ENCODE measurements at places on chromosomes 5 and 9. TPM values are rescaled to one million over a fixed set of nuclear protein-coding genes. Genes with fewer than 3 reads are reported as not detected.

SEMA6A gene
- total RNA-seq: 0.08 TPM

PLAC8L1 gene
- not detected for total RNA-seq

FOXD4L6 gene
- under 0.01 TPM for total RNA-seq

C9orf50 gene
- not detected for total RNA-seq

TMEM215 gene
- not detected for total RNA-seq

ENHO gene
- not detected for total RNA-seq

PFDN1 gene
- 48.4 TPM for total RNA-seq

CDKN2B-AS1 gene
- 2.7 TPM for total RNA-seq

CNOT6 gene
- total RNA-seq: 12.1 TPM

PTPN3 gene
- 2.7 TPM for total RNA-seq

ITK gene
- not detected for total RNA-seq

TAF11L5 gene
- not detected for total RNA-seq

HMGXB3 gene
- 34.0 TPM for total RNA-seq

STC2 gene
- 503 TPM for total RNA-seq

MTMR12 gene
- 10.2 TPM for total RNA-seq

PIP5KL1 gene
- total RNA-seq: 0.94 TPM

SNAPC4 gene
- total RNA-seq: 2.7 TPM

AGXT2 gene
- not detected for total RNA-seq

PRPF4 gene
- 22.4 TPM for total RNA-seq

PALM2AKAP2 gene
- 18.8 TPM for total RNA-seq

TRPM3 gene
- total RNA-seq: 11.9 TPM

TEX48 gene
- total RNA-seq: not detected

ARAP3 gene
- total RNA-seq: 14.1 TPM

CER1 gene
- total RNA-seq: not detected

TAF11L10 gene
- not detected for total RNA-seq

ARID3C gene
- total RNA-seq: 0.08 TPM

LHX6 gene
- not detected for total RNA-seq

GPX8 gene
- total RNA-seq: 81.6 TPM

PAPPA gene
- 62.5 TPM for total RNA-seq

LCN2 gene
- total RNA-seq: not detected

Measured in smooth muscle cell of the coronary artery (primary cell).